ENCODE measurements at places on chromosomes 5 and 9.

DNA sequence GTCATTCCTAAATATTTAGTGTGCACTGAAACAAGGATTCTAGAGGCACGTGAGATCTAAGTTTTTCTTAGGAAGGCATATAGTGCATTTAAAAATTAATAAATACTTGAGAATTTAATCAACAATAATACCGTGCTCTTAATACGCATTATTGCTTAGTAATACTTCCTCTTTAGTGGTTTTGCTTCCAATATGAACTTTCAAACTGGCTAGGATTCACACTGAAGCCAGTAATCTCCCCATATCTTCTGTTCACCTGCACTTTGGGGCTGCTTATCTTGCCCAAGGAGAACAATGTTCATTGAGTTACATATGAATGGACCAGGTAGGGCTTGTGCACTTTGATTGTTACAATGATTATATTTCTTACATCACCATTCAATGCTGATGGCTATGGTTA lies 180.5 kb upstream of the RIOK2 start:
- no peak for DNase-seq

DNA sequence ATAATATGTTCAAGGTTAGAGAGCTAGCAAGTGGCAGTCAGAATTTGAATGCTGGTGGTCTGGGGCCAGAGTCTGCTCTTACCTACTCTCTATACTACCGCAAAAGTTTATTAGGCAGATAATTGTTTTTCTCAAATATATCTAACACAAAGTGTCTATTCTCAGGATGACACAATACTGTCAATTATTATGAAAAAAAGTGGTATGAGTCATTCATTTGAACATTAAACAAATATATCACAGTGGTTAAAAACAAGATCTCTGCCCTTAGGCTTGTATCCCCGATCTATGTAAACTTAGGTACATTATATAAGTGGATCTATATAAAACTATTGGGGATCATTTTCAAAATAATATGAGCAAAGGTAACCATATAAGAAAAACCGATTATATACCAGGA lies 354.9 kb downstream of the CETN3 start:
- DNase-seq: no peak

- DNase-seq: no peak
Measured at GRCh38 chr5:156271569-156271968, 55.4 kb upstream of the SGCD start.

GRCh38 chr5:172640822-172641358 lies at the start of gene NEURL1B:
Gene NEURL1B, plus strand, starts transcription at chr5:172641263. Its CDS starts 144 bp downstream, at chr5:172641407.
- peak; percentile 37 for DNase-seq

DNA sequence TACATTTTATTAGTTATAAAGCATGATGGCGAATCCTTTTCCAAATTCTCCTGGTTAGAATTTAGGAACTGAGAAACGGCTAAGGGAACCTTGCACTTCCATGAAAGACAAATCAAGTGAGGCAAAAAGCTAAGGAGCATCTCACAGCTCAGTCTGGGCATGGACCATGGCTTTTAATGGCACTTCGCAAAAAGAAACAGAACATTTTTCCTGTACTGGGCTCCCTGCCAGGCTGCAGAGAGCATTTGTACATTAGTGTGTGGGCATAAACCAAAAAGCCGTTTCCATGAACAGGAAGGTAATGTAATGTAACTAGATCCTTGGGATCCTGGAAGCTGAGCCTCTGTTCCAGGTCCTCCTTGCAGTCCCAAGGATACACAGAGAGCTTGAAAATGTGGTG lies 354.2 kb downstream of the MRPS30 start:
- DNase-seq: no peak

DNA sequence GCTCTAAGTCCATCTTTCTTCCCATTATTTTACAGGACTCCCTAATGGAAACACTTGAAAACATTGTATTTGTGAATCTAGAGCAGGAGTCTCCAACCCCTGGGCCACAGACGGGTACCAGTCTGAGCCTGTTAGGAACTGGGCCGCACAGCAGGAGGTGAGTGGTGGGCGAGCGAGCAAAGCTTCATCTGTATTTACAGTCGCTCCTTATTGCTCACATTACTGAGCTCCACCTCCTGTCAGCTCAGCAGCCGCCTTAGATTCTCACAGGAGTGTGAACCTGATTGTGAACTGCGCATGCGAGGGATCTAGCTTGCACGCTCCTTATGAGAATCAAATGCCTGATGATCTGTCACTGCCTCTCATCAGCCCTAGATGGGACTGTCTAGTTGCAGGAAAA lies 111.0 kb downstream of the MED27 start:
- DNase-seq: no peak

DNA sequence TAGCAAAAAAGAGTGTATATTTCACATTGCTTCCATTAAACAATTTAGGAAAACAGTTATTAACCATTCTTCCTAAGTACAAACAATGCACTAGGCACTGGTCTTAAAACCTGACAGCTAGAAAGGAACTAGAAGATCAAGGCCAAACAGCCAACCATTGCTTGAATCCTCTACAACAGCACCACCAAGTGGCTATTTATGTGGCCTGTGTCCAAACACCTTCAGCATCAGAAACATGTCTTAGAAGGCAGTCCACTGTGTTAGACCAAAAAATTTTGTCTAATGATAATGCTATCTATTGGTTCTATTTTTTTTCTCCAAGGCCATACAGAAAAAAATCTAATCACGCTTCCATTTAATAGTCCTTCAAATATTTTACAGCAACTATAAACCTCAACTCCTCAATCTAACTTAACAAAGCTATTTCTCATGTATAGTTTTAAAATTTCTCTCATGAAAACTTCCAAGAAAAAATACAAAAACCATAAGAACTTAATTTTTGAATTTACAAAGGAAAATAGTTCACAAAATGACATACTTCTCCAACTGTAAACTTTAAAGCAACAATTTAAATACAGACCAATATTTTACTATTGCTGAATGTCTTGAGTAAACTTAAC lies 36.1 kb downstream of the CAAP1 start:
- DNase-seq: peak; percentile 67

GRCh38 chr5:64506567-64507263 lies 900 bp downstream of the RGS7BP start:
- DNase-seq: no peak

- no peak for DNase-seq
Measured at GRCh38 chr9:14989811-14990210, 79.6 kb upstream of the FREM1 start.

GRCh38 chr5:150670275-150670947 lies 9.4 kb downstream of the MYOZ3 start:
- no peak for DNase-seq

GRCh38 chr9:3848445-3849114 lies 322.8 kb upstream of the RFX3 start:
- DNase-seq: peak; percentile 75

DNA sequence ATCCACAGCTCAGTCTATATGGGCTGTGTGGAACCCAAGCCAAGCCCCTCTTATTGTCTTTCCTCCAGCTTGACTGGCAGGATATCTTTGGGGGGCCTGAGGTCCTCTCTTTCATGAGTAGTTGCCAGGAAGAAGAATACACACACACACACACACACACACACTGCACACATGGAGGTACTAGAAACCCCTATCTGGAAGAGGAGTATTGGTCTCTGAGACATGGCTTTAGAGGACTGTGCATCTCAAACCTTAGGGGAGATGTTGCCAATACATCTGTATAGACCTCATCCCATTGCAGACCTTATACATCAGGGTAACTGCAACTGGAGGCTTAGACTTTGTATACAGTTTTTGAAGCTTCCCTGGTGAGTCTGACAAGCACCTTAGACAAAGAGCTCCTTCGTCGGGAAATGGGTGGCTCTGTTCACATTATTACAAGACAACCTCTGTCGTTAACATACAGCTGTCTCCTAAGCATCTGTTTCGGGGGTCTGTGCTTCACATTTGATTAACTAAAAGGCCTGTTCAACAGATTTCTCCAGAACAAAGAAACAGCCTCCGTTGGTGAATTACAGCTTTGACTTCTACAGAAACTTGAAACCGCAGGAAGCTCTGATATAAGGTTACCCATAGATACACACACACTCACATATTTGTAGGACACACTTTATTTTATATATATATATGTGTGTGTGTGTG lies 5.5 kb upstream of the ENTREP1 start:
- no peak for DNase-seq

DNA sequence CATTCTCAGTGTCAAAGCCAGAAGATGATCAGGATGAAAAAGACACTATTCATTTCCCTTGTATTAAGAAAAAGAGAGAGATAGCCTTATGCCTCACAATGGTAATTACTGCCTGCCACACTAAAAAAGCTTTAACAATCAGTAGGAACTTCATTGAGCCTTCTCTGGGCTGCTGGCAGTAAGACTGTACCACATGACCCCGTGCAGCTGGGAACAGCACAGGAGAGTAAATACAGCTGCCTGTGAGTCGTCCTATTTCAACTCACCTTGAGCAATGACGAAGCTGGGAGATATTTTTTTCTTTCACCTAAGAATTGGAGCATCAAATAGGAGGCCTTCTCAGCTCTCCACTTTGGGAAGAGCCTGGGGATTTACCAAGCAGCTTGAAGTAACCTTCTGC lies 316.3 kb downstream of the GABRB2 start:
- DNase-seq: no peak

- DNase-seq: no peak
Measured at GRCh38 chr5:33973271-33973670, 11.2 kb downstream of the SLC45A2 start.

GRCh38 chr9:114080773-114081440 lies 2.8 kb upstream of the AMBP start:
- DNase-seq: no peak

- DNase-seq: peak; percentile 5
Measured at GRCh38 chr9:27194401-27195091, 85.5 kb downstream of the TEK start.

GRCh38 chr5:119019501-119019900 lies 31.2 kb upstream of the DTWD2 start:
- DNase-seq: peak; percentile 85

- DNase-seq: no peak
Measured at GRCh38 chr9:21551401-21551800, 69.3 kb upstream of the IFNE start.

DNA sequence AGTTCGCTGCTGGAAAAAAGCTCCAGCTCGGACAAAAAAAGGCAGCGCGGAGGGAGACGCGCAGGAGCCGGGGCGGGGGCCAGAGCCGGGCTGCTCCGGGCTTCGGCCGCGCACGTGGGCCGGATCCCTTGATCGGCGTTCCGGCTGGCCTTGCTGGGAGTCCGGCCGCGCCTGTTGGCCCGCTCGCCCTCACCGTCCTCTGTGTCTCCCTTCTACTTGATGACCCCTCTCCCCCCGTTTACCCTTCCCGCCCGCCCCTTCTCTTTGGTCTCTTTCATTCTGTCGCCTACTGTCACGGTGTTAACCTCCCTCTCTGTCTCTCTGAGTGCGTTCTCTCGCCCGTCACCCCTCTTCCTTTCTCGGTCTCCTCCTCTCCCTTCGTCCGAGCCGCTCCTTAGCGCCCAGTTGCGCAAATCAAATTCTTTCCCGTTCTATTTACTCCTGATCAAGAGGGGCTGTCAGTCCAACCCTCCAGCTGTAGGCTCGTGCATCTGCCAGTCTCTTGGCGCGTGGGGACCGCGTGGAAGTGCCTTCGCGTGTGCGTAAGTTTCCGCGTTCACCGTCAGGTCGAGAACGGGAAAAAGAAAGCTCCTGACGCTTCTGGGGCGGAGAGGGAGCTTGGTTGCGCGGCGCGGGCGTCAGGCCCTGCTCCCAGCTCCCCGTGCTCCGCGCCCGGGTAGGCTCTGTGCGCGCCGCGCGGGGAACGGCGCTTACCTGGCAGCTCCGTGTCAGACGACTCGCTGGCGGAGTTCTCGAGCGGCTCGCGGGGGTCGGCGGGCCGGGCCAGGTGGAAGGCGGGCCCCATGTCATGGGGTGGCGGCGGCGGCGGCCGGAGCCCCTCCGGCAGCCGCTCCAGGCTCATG lies 798 bp downstream of the PITX1 start:
- peak; percentile 41 for DNase-seq

Measured in inflammatory macrophage treated with lipopolysaccharide for 4 hours (primary cell).